ENCODE measurements at places on chromosomes 1 and 21.
A peak's percentile ranks its signal among the peaks of the same experiment; 100 is the strongest.

GRCh38 chr1:22652881-22653316 lies at the start of gene C1QB:
TSS of gene C1QB (plus strand) at chr1:22653236. CDS start at chr1:22659463, 6,227 bp downstream.
- DNase-seq = no peak

DNA sequence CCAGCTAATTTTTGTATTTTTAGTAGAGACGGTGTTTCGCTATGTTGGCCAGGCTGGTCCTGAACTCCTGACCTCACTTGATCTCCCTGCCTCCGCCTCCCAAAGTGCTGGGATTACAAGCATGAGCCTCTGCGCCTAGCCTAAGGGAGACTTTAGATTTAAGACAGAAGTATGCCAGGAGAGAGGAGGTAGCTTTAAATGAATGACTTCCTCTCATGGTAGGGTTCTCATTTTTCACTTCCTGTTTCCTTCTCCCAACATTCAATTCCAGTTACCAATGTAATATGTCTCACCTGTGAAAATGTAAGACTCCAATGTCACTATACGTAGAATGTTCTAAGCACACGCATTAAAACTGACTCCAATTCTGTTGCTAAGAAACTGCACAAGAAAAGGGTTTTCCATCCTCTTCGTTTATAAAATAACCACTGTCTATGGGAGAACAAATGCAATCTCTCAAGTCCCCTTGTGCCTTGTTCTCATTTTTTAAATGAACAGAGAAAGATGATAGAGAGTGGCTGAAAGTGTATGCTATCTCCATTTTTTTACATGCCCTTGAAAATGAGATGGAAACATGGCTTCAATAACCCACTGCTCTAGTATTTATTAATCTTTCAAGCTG lies 140.0 kb downstream of the SLC45A1 start:
- no peak for DNase-seq

DNA sequence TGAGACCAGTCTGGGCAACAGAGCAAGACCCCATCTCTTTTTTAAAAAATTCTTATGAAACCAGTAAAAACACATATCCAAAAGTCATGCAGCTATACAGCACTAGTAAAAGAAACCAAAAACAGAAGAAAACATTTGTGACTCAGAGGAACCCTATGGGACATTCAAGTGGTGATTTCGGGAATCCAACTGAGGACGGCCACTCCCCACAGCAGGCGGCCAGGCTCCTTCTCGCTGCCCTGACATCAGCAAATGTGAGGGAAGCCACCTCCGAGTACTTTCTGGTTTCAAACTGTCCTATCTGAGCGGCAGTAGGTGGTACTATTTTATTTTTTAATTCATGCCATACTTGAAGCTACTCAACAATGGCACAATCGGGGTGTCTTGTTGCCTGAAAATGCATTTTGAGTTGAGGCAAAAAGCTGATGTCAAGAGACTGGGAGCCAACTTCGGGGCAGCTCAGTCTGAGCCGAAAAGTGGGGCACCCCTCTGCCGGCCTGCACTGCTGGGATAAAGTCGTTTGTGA lies 3.3 kb downstream of the SUMO3 start:
- no peak for DNase-seq

DNA sequence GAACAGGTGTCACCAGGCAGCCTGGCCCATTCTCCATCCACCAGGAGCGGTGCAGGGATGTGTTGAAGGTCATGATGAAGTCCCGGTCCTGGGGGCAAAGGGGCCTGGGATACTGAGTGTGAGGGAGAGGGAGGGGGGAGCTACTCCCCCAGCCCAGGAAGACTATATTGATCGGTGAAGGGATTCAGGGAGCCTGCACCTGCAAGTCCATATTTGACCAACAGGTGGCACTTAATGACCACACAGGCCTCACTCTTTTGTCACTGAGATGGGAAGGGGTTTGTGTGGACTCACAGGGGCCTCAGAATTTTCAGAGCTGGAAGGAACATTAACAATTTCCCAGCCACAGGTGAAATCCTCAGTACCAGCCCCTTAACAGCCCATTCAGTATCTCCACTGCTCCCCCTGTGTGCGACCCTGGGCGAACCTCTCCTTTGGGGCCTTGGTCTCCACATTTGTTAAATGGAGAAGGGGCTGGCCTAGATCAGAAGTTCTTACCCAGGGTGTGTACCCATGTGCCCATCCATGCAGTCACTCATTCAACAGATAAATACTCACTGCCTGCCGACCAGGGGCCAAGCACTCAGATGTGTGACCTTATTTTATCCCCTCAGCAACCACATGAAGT lies 55.6 kb downstream of the NKAIN1 start:
- peak; percentile 3 for DNase-seq

- peak; percentile 57 for DNase-seq
Measured at GRCh38 chr1:43206600-43207228, 34.6 kb downstream of the CFAP57 start.

GRCh38 chr1:165903672-165904071 lies 76.3 kb downstream of the UCK2 start:
- DNase-seq = peak; percentile 23

DNA sequence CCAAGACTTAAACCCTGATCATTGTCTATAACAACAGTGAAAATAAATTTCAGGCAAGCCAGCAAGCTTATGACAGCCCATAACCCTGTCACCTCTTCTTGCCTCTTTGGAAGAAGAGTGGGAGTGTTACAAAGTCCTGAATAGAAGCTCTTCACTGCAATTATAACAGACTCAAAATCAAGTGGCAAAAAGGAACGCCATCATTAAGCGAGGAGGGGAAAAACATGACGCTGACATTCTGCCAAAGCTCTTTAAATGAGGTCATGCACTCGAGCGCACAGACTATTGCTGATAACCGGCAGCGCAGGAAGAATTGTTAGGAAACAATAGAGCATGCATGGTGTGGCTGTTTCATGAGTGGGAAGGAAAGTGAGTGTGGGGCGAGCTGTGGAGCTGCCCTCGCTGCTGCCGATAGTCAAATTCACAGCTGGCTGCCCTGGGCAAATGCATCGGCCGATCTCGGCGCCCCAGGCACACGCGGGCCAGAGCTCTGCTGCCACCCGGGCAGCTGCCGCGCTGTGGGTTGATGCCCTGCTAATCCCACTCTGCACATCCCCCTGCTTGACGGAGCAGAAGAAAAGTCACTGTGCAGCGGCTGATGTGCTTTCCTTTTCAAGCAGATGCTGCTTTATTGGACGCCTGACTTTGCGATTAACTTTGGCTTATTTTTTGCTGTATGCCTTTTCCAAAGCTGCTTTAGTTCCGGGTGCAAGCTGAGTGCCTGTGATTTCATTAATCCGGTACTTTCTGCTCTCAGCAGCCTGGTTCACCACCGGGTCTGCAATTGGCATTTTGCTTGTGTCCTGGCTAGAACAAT lies 102.4 kb upstream of the ST6GALNAC5 start:
- DNase-seq = no peak

DNA sequence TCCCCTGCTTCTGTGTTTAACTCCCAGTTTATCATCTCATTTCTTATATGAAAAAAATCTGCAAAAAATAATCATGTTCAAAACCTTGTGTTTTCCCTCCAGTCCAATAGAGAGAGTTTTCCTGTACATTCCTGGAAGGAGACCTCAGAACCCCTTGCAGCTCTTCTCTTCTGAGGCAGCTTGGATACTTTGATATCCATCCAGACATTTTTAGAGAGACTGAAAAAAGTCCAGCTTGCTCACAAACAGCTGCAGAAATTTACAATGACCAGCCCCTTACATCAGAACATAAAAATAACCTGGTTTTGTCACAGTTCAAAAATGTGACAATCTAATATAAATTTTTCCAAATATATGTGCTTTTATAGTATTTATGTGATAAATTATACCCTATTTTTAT lies 73.3 kb upstream of the C1orf115 start:
- DNase-seq = no peak

GRCh38 chr1:21673277-21673780 lies 4.2 kb upstream of the RAP1GAP start:
- DNase-seq = no peak

GRCh38 chr21:27035791-27036190 lies 68.9 kb upstream of the ADAMTS5 start:
- no peak for DNase-seq

- DNase-seq = no peak
Measured at GRCh38 chr1:182598296-182598695, 5.9 kb downstream of the RGS16 start.

GRCh38 chr1:237470712-237471338 lies 419.9 kb downstream of the ZP4 start:
- DNase-seq = no peak

- no peak for DNase-seq
Measured at GRCh38 chr1:246607462-246607861, 41.2 kb downstream of the CNST start.

DNA sequence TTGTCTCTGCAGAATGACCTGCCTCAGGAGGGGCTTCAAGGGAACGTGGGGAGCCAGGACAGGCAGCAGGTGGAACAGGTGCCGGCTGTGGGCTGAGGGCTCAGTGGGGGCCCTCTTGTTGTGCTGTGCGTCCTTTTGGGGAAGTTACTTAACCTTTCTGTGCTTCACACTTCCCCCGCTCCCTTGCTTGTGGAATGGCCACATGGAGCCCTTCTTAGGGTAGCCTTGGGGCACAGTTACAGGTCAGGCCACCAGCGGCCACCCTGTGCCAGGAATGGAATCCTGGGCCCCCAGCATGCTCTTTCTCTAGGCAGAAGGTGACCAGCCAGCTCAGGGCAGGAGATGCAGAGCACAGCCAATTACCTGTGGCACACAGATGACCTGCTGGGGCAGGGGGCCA lies 2.6 kb downstream of the IKBKE start:
- no peak for DNase-seq

DNA sequence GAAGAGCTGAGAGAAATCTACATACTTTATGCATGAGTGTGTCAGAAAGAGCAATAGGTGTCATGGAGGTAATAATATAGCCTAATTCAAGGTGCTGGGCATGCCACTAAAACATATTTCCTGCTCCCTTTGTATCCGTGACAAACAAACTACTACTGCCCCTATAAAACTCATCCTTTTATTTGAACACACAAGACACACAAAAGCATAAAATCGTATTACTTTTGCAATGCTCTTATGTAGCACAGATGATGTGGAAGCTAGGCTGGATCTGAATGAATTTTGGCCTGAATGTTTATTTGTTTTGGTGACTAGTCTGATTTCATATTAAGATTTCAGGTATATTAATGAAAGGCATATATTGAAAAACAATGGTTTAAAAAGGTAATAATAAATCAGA lies 239.3 kb upstream of the NEGR1 start:
- no peak for DNase-seq

DNA sequence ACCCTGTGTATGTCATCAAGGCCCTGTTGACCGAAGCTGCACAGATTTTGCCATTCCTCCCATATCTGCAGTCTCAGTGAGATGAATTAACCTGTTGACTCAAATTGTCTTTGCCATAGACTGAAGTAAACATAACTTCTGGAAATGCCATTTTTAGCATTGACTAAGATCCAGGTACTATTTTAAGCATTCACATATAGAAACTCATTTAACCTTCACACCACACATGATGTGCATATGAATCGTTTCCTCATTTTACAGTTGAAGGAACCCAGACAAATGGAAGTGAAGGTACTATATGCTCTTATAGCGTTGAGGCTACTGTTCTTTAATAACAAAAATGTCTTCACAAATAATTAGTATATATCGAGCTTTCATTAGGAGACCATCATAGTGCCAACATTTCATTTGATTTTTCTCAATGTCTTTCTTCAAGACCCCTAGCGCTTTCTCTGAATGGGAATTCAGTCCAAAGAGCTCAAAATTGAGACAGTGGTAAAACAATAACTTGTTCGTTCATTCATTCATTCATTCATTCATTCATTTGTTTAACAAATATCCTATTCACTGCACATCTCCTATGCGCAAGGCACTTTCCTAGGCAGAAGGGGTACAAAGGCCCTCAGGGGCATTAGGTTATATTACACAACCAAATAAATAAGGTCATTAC lies 444.7 kb downstream of the ADGRL2 start:
- DNase-seq = no peak

GRCh38 chr1:176379626-176380339 lies 83.2 kb upstream of the PAPPA2 start:
- DNase-seq = no peak

DNA sequence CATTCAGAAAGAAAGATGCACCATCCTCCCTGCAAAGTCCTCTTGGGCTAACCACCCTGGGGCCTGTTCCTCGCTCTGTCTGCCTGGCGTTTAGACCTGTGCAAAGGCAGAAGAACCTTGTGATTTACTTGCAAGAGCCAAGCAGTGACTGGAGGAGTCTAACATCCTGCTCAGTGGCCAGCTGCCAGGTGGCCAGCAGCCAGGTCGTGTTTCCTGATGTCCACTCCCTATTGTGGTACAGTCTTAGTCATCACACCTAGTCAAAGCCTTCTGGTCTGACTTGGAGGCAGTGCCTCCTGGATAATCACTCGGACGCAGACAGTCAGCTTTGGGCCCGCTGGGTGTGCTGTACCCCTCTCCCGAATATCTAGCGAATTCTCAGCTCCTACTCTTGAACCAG lies 118.1 kb downstream of the PGBD5 start:
- no peak for DNase-seq

- no peak for DNase-seq
Measured at GRCh38 chr1:239647045-239647444, 260.7 kb downstream of the CHRM3 start.

- no peak for DNase-seq
Measured at GRCh38 chr21:44010429-44010828, 1.7 kb upstream of the TRAPPC10 start.

DNA sequence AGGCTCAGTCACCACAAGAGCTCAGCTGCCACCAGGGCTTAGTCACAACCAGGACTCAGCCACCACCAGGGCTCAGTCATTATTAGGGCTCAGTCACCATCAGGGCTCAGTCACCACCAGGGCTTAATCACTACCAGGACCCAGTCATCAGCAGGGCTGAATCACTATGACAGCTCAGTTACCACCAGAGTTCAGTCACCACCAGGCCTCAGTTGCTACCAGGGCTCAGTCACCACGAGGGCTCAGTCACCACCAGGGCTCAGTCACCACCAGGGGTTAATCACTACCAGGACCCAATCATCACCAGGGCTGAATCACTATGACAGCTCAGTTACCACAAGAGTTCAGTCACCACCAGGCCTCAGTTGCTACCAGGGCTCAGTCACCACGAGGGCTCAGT lies 196.2 kb downstream of the NPHP4 start:
- DNase-seq = no peak

- no peak for DNase-seq
Measured at GRCh38 chr21:16370186-16370585, 640.4 kb downstream of the USP25 start.

GRCh38 chr21:43301409-43302061 lies 125.4 kb downstream of the SIK1 start:
- no peak for DNase-seq

- no peak for DNase-seq
Measured at GRCh38 chr21:31282095-31282709, 61.9 kb downstream of the TIAM1 start.

Measured in GDM1 (cell line).